ENCODE measurements at places on chromosomes 4 and X.

- no peak for DNase-seq
Measured at GRCh38 chr4:15237648-15238230, 190.1 kb upstream of the C1QTNF7 start.

- DNase-seq = no peak
Measured at GRCh38 chr4:83012200-83012686, 1.6 kb upstream of the LIN54 start.

GRCh38 chr4:188661502-188661901 is 522.3 kb downstream of the TRIML1 start:
- no peak for DNase-seq

- no peak for DNase-seq
Measured at GRCh38 chr4:60723796-60724195, 476.3 kb upstream of the ADGRL3 start.

- peak; percentile 52 for DNase-seq
Measured at GRCh38 chr4:187632260-187632995, 363.1 kb upstream of the ZFP42 start.

DNA sequence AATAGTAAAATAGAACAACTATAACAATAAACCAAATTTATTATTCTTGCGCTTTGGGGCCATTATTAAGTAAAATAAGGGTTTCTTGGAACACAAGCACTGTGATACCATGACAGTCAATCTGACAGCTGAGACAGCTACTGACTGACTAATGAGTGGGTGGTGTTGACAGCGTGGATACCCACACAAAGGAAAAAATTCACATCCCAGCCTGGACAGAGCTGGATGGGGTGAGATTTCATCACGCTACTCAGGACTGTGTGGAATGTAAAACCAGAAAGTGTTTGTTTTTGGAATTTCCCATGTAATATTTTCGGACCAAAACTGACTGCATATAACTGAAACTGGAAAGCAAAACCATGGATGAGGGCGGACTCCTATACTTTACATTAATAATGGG is 48.8 kb downstream of the IGFBP7 start:
- DNase-seq = peak; percentile 81

- no peak for DNase-seq
Measured at GRCh38 chr4:4388311-4388790, 1.4 kb downstream of the NSG1 start.

DNA sequence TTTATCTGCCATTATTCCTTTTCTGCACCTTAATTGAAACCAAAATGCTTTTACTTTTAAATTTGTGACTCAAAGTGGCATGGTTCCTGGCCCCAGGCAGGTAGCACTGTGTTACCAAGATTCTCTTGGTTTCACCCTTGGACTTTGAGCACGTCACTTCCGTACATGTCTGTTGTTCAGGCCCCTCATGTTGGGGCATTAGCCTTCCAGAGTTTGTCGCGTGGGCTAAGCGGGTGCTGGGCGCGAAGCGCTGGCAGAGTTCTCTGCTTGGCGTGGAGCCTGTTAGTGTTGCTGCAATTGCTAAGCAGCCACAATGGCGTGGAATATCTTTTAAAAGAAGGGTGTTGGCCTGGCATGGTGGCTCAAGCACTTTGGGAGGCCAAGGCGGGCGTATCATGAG is 14.0 kb upstream of the TADA2B start:
- no peak for DNase-seq

DNA sequence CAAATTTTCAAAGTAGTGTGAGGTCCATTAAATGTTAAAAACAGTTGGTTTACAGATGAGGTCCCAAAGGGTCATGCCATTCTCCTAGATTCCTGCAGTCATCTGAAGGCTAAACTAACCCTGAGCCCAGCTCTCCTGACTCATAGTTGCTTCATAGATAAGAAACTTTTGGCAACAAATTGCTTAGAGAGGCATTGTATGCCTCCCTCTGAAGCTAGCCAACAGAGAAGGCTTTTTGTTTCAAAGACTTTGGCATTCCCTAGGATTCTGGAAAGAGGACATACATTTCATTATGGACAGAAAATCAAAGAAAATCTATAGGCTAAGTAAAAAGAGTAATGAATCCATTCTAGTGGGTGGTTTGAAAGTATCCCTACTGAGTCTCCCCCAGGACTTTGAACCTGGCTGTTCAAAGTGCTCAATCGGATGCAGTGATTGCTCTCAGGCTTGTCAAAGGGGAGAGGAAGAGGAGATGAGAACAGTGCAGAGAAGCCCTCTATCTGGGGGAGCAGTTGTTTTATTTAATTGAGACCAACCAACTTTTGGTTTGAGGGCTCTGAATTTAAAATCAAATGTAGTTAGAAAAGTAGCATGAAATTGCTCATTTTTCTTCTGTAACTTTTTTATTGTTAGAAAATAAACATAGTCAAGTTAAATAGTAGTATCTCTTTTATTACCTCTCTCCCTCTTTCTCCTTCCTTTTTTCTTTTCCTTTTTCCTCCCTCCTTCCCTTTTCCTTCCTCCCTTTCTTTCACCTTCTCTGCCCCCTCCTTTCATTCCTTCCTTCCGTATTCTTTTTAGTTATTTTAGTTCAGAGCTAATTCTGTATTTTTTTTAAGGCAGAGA is 72.3 kb upstream of the ZNF518B start:
- DNase-seq = peak; percentile 39

DNA sequence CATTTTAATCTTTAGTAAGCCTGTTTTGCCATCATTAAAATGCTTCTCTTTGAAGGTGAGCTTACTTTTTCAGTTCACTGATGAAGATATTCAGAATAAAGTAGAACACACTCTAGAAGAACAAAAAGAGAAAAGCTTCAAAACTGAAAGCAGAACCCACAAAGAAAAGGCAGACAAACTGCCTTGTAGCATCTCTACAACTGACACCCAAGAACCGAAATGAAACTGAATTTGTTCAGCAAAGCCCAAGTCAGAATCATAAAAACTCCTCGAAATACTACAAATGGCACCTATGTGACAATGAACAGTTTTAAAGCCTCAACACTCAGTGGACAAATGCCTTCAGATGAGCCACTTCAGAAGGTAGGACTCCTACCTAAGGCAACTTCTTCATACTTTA is 83.6 kb downstream of the MAML3 start:
- no peak for DNase-seq

DNA sequence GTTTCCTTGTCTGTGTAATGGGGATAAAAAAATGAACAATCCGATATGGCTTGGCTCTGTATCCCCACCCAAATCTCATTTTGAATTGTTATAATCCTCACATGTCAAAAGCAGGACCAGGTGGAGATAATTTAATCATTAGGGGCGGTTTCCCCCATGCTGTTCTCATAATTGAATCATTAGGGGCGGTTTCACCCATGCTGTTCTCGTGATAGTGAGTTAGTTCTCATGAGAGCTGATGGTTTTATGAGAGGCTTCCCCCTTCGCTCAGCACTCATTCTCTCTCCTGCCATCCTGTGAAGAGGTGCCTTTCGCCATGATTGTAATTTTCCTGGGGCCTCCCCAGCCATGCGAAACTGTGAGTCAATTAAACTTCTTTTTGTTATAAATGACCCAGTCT is 633.5 kb downstream of the RAPGEF2 start:
- DNase-seq = no peak

- DNase-seq = no peak
Measured at GRCh38 chrX:38970074-38970473, 168.8 kb downstream of the MID1IP1 start.

- peak; percentile 7 for DNase-seq
Measured at GRCh38 chr4:2087170-2087569, 28.0 kb downstream of the NAT8L start.

DNA sequence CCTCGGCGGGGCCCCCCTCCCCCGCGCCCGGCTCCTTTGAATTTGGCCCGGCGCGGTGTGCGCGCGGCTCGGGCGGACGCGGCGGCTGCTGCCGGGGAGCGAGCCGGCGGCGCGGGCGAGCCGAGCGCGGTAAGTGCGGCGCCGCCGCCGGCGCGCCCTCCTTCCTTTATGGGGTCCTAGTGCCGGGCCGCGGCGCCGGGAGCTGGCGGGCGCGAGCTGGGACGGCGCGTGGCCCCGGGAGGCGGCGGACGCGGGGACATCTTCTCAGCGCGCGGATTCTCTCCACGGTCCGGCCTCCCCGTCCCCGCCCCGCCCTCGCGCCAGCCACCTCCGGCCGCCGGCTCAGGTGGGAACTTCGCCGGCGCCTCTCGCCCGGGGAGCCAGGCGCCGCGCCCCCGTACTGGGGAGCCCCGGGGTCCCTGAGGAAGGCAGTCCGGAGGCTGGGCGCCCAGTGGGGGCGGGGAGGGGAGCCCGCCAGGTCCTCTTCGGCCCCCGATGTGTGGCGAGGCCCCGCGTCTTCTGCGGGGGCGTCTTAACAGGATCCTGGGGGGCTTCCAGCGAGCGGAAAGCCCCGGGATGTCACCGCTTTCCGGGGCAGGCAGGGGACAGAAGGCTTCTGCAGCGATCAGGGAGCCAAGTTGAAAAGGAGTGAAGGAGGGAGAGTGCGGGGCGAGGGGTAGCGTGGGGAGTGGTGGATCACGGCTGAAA is 98.4 kb upstream of the TENM3 start:
- DNase-seq = peak; percentile 12

DNA sequence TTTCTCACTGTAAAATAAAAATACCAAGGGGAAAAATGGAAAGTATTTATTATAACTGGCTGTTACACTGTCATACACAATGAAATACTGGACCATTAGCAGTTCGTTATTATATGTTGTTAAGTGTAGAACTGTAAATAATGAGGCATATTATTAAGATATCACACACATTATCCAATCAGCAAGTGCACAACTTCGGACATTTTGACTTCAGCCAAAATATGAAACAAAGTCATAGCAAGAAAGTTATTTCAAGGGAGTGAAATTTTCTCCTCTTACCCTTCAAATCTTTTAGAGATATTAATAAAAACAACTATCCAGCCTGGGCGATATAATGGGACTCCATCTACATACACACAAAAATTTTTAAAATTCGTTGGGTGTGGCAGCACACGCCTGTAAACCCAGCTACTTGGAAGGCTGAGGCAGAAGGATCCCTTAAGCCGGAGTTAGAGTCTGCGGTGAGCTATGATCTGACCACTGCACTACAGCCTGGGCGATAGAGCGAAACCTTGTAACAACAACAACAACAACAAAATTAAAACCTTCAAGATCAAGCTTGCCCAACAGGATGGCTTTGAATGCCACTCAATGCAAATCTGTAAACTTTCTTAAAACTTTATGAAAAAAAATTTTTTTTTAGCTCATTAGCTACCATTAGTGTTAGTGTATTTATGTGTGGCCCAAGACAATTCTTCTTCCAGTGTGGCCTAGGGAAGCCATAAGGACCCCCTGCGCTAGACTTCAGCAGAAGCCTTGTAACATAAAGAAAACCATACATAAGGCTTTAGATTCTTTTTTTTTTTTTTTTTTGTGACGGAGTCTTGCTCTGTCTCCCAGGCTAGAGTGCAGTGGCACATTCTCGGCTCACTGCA is 1.3 kb upstream of the CISD2 start:
- no peak for DNase-seq

- DNase-seq = peak; percentile 84
Measured at GRCh38 chrX:14027511-14028019, 2.1 kb downstream of the GEMIN8 start.

GRCh38 chr4:90234916-90235547 is 107.8 kb downstream of the CCSER1 start:
- DNase-seq = no peak

- DNase-seq = no peak
Measured at GRCh38 chr4:87529187-87529586, at the start of gene SPARCL1. SPARCL1 (minus strand) TSS chr4:87529376; CDS start chr4:87499574, 29,802 bp downstream.

Data from iris pigment epithelial cell (primary cell).